ENCODE measurements at places on chromosomes 12 and 14. TPM values are rescaled to one million over a fixed set of nuclear protein-coding genes. Genes with fewer than 3 reads are reported as not detected.

SERPINA10 gene
- total RNA-seq = under 0.01 TPM

CELA1 gene
- total RNA-seq = not detected

HCAR1 gene
- total RNA-seq = 0.56 TPM

MIP gene
- total RNA-seq = 0.19 TPM
